ENCODE measurements at places on chromosomes 16 and 17. TPM values are rescaled to one million over a fixed set of nuclear protein-coding genes. Genes with fewer than 3 reads are reported as not detected.

The PRSS22 gene
- total RNA-seq: 0.12 TPM

The TBC1D3D gene
- total RNA-seq: 0.12 TPM

The MBTPS1 gene
- 125 TPM for total RNA-seq

The CD300LB gene
- total RNA-seq: not detected

The DHRS7C gene
- not detected for total RNA-seq

The SLC43A2 gene
- 2.1 TPM for total RNA-seq

The PHF23 gene
- 45.5 TPM for total RNA-seq

The SLC13A2 gene
- not detected for total RNA-seq

The XYLT1 gene
- 17.0 TPM for total RNA-seq

The CCDC43 gene
- total RNA-seq: 53.2 TPM

The TRAF4 gene
- 30.5 TPM for total RNA-seq

The TAC4 gene
- not detected for total RNA-seq

The PRAC1 gene
- total RNA-seq: not detected

The KCNJ12 gene
- under 0.01 TPM for total RNA-seq

The KRTAP2-2 gene
- not detected for total RNA-seq

Measured in uterine smooth muscle cell (primary cell).